ENCODE measurements at places on chromosomes 2 and 18. TPM values are rescaled to one million over a fixed set of nuclear protein-coding genes. Genes with fewer than 3 reads are reported as not detected.

GRCh38 chr2:131493199-131493968, 1.2 kb upstream of the MZT2A start:
- no peak for DNase-seq

SERPINB12 gene
- not detected for total RNA-seq

- DNase-seq: no peak
These were observed 76.4 kb upstream of the CABLES1 start for GRCh38 chr18:23058746-23059415.

GRCh38 chr18:63205791-63206252, 113.7 kb downstream of the BCL2 start:
- DNase-seq: no peak

CYP27A1 gene
- total RNA-seq: 4.1 TPM

CYP26B1 gene
- 0.89 TPM for total RNA-seq

STAT1 gene
- 74.0 TPM for total RNA-seq

- DNase-seq: no peak
These were observed 63.2 kb upstream of the NABP1 start for GRCh38 chr2:191614759-191615158.

POTEJ gene
- not detected for total RNA-seq

- DNase-seq: no peak
These were observed 146.3 kb downstream of the CELF4 start for GRCh38 chr18:37419315-37419714.

PRKAG3 gene
- total RNA-seq: not detected

- DNase-seq: no peak
These were observed 48.0 kb downstream of the COA5 start for GRCh38 chr2:98560256-98560771.

- no peak for DNase-seq
These were observed 61.8 kb upstream of the ZC3H15 start for GRCh38 chr2:186424265-186424664.

GRCh38 chr2:241812730-241813643, 4.0 kb downstream of the NEU4 start:
- DNase-seq: peak; percentile 83

AFF3 gene
- 239 TPM for total RNA-seq

DNA sequence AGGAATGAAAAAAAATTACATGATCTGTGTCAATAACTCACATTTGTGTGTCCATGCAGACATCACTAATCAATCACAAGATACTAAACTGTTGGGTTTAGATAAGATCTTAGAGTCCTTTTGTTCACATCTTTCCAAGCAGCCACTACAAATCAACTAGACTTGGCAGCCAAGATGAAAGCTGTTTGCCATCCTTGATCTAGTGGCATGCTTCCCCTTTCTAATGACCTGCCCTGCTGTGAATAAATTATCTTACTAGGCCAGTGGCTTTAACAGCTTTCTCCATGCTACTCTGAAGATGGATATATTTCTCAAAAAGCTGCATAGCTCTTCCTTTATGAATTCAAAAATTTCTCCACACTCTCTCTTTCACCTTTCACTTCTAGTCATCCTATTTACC, 1338.0 kb upstream of the ACVR2A start:
- no peak for DNase-seq

GRCh38 chr18:37493352-37493935, 72.2 kb downstream of the CELF4 start:
- no peak for DNase-seq

- DNase-seq: no peak
These were observed 40.5 kb downstream of the SMAD4 start for GRCh38 chr18:51070545-51070944.

DNA sequence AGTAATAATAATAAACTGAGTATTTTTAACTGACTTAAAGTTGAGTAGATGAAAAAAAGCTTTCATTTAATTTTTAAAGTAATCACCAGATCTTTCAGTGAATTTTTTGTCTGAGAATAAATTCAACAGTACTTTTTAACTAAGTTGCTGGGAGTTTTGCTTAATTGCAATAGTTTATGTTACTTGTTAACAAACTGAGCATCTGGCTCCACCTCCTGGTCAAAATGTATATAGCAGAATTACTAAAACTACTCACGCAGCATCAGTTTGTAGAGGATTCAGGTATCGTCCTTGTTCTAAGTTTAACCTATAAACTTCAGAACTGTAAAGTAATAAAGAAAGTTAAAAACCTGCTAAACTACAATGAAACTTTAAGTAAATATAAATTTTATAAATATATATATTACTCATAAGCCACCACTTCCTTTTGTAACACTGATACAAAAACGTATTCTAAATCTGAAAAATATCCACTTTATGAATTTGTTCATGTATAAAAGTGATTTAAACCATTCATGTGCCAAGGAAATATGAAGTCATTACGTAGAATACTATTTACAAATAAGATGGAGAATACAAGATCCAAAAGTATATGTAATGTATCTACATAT, 21.3 kb downstream of the NOL10 start:
- DNase-seq: no peak

- DNase-seq: no peak
These were observed 228.1 kb upstream of the RAB6C start for GRCh38 chr2:129751409-129751808.

DNA sequence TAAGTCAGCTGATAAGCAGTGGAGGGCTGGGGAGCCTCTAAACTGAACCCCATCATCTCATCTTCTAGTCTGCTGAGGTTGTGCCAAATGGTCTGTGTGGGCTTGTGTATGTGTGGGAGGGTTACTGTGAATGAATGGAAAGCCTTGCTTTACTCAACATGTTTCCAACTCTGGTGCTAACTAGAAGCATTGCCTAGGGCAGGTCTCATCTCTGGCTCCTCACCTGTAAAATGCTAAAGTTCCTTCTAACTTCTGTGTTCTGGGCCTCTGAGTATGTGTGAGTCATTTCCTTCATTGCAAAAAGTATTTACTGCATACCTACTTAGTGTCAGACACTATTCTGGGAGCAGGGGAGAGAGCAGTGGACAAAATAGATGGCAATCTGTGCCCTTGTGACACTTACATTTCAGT, 1.3 kb downstream of the LIPG start:
- DNase-seq: no peak

GRCh38 chr2:226679389-226680065, 120.1 kb downstream of the IRS1 start:
- no peak for DNase-seq
